NCI-H1417 (cell line): ENCODE measurements at places on chromosomes 13 and 19.

DNA sequence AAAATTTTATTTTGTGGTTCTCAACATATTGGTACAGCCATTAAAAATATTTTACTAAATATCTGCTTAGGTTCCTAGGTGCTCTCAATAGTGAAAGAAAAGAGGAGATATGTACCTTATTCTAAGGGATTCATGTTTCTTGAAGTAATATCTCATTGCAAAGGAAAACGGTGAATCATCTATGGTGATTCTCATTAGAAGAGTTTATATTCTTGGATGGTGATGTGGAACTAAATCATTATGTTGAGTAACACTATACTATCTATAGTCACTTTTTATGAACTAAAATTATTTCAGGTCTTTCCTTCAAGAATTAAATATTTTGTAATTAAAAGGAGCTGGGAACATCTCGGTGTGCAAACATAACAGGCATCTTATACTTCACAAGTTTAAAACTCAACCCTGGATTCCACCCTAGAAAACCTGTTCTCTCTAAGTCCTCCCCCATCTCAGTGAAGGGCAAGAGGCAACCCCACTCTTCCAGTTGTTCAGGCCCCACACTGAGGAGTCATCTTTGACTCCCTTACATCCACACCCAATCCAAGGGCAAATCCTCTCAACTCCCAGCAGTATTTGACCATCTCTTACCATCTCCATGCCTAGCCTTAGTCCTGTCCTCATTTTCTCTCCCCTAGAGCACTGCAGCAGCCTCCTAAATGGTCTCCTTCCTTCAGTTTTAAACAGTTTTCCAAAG, 140.1 kb downstream of the RGCC start:
- no peak for DNase-seq

DNA sequence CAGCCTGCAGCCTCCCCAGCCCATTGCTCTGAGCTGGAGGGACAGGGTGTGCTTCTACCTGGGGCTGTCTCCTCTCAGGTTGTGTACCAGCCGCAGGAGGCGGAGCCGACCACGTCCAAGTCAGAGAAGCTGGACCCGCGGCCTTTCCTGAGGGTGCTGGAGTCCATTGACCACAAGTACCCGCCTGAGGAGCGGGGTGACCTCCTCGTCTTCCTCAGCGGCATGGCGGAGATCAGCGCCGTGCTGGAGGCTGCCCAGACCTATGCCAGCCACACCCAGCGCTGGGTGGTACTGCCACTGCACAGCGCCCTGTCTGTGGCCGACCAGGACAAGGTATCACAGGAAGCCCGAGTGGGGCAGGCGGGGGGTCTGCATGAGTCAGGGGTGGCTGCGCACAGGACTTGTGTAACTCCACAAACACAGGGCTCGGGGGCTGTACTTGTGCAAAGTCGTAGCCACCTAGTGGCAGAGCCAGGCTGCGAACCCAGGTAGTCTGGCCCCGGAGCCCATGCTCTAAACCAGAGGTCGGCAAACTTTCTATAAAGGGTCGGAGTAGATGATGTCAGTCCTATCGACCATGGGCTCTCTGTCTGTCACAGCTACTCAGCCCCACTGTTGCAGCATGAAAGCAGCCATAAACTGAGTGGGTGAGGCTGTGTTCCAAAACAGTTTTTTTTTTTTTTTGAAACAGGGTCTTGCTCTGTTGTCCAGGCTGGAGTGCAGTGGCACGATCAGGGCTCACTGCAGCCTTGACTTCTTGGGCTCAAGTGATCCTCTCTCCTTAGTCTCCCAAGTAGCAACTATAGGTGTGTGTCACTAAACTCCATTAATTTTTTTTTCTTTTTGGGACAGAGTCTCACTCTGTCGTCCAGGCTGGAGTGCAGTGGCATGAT, 8.9 kb downstream of the DHX34 start:
- no peak for DNase-seq

DNA sequence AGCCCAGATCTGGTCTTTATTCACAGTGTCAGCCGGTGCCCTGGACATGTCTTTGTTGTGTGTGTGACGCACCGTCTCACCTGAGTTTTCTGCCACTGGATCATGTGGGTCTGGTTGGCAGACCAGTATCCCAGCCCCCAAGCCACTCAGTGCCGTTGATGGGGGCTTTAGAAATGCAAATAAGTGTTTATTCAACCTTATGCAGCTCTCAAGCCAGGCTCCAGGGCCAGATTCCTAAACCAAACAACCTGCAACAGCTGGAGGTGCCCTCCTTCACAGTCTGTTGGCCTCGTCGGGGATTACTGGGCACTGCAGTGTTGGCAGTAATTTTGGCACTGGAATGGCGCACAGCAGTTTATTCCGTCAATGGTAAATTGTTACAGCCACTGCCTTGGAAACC, 21.6 kb downstream of the FAM124A start:
- DNase-seq: peak; percentile 11

DNA sequence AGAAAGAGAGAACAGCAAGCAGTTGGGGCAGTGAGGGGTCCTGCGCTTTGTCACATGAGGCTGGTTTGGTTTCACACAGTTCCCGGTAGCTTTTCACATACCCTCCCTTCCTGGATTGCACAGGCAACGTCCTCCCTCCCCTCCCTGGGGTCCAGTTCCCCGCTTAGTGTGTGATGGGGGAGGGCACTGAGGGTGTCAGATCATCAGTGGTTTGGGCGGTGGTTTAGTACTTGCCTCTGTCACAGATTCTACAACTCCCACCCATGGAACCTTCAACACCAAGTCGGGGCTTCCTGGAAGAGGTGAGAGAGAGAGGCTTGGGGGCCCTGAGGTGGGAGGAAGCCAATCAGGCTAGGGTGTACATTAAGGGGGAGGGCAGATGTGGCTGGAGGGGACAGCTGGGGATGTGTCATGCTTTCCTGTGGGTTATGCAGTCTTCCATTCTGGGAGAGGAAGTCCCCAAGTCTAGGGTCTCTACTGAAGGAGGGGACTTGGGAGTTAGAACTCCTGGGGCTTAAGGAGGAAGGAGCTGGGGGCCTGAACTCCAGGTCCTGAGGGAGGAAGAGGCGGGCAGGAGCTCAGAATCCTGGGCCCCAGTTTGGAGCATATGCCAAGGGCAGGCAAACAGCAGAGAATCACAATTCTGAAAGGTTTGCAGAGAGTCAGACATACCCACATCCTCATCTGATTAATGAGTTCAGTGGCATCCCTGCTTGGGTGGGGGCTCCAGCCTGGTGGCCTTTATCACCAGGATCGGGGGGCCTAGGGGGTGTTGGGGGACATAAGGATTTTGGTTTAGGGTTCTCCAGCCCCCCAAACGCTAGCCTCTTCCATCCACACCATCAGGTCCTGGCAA, at the start of gene NKG7:
Gene NKG7 (minus strand): TSS at position 6 of the 856 bp plus-strand sequence. CDS start 119 bp downstream, outside the sequence.
- DNase-seq: no peak

DNA sequence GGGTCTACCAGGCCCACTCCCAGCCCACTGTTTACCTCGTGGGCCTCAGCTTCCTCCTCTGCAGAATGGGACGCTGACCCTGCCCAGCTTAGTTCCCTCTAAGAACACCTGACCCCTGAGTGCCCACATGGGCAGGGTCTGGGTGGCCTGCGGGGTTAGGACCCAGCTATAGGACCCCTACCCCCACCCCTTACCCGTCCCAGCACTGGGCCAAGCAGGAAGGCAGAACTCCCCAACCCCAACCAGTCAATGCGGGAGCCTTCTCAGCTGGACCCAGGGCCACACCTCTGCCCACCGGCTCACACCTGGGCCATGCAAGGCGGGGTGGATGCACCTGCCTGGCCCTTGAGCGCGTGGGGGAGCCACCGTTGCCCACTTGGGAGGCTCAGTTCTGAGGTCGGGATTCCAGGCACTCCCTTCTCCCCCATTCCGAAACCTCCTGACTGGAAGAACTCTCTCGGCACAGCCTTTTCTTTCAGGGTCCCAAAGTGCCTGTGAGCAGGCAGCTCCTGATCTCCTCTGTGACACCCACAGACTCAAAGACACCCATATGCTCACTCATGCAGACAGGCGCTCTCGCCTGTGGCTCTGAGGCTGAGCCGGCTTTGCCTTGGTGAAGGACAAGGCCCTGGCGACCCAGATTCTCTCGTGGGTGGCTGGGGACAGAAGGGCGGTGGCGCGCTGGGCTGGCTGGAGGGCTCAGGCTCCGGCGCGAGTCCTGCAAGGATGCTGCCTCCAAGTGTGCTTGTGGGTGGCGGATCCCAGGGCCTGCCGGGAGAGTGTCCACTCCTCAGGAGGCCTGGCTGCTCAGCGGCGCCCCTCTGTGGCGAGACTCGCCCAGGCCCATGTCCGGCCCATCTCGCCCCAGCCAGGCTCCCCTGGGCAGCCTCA, 27.9 kb upstream of the PARP4 start:
- no peak for DNase-seq

DNA sequence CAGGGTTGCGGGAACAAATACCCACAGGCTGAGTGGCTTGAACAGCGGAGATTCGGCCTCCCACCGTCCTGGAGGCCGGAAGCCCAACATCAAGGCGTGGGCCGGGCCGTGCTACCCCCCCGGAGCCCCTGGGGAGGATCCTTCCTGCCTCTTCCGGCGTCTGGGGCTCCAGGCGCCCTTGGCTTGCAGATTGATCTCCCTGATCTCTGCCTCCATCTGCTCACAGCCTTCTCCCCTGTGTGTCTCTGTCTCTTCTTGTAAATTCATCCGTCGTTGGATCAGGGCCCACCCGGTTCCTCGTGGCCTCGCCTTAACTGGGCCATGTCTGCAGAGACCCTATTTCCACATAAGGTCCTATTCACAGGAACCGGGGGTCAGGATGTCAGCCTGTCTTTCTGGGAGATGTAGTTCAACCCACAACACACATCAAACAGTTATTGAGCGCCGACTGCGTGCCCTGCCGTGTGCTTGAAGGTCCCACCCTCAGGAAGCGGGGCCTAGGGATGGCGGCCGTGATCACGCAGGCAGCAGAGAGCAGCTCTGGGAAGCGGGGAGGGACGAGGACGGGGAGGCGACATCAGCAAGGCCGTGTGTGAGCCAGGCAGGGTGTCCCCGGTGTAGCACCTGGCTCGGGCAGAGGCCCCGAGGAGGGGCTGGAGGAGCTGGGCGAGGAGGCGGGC, 21.3 kb downstream of the HCN2 start:
- no peak for DNase-seq

- DNase-seq: no peak
Measured at GRCh38 chr13:101267656-101268055, 148.7 kb downstream of the NALCN start.

DNA sequence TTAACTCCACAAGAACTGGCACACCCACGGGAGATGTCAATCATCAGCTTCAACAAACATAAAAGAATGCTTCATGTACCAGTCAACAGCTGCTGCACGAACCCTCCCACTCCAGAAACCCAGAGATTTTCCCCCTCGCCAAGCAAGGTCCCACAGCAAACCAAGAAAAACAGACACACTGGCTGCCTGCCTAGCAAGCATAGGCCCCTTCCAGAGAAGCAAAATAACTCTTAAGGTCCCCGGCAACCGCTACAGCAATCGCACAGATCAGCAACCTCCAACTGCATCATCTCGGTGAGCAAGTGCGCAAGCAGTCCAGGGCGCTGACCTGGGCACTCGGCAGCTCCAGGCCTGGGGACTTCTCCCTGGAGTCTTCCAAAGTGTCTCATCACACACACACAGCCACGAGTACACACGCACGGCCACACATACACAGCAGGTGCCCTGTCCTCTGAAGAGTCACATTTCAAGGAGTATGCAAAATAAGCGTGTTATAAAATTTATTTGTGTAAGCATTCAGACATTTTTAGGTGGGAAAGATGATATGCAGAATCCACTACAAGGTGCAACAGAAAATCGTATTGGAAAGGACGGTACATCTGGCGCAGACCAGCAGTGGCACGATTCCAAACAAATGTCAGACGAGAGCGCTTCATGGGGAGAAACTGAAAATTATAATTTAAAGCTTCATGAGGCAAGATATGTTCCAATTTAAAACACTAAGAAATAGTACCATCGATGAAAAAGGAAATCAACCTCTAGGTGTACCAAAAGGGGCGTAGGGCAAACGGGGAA, 125.0 kb downstream of the STK24 start:
- peak; percentile 63 for DNase-seq

- no peak for DNase-seq
Measured at GRCh38 chr19:7152568-7152967, 83.1 kb downstream of the ZNF557 start.

DNA sequence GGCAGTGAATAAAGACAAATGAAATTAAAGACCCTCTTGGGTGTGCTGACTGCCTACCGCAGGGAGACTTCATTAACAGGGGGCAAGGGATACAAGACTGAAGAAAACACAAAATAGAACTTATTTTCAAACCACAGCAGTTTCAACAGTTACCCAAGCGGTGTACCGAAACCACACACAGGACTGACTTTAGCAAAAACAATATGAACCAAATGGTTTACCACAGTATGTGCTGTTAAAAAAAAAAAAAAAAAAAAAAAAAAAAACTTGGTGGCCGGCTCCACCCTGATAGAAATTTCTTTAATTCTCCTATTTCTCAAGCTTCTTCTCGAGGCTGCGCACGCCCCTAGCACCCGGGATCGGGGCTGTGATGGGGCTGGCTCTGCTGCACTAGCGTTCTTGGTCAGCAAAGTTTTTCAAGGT, 42.6 kb downstream of the KLF2 start:
- no peak for DNase-seq

GRCh38 chr13:73168953-73169401, 110.2 kb downstream of the KLF5 start:
- DNase-seq: no peak

GRCh38 chr19:48279747-48280146, 9.9 kb downstream of the ZNF114 start:
- DNase-seq: no peak

DNA sequence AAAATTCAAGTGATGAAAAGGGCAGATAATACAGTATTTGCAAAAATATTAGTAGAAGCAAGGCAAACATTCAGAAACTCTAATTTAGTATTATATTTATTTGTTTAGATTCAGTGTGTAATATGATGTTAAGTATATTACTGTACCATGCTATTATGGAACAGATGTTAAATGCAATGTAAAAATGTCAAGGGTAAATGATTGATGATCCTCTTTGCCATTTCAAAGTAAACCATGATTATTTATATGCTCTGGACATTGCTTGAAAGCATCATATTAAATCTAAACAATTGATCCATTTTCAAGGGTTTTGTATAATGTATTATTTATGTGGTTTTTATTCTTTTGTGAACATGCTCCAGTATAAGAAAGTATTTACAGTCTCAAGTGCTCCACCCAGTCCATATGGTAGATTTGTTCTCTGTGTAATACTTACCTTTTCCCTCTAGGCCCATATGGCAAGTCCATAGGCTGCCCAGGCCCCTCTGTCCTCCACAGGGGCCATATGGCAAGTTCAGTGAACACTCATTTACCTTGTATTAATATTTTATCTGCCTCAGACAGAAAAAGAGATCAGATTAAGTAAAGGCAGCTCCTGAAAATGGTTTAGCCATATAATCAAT, 353.5 kb downstream of the DACH1 start:
- DNase-seq: no peak

DNA sequence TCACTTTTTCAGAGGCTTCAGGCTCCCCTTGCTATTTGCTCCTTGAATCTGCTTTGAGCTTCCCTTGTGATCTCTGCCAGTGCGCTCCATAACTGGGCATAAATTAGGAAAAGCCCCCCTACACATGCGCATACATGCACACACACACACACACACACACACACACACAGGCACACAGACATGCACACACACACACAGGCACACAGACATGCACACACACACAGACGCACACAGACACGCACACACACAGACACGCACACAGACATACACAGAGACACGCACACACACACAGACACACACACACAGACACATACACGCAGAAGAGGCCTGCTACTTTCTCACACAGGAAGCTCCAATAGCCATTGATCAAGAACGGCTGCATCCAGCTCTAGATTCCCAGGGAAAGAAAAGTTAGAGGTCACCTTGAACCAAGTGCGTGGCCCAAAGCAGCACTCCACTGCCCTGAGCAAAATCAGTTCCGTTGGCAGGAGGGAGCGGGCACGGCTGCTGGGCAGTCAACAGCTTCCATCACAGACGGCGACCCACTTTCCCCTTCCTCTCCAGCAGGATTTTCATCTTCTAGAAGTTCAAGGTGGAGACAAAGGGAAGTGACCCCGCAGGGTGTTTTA, 145.6 kb downstream of the DPF1 start:
- no peak for DNase-seq
